ENCODE measurements at places on chromosomes 7 and 10. TPM values are rescaled to one million over a fixed set of nuclear protein-coding genes. Genes with fewer than 3 reads are reported as not detected.

DNA sequence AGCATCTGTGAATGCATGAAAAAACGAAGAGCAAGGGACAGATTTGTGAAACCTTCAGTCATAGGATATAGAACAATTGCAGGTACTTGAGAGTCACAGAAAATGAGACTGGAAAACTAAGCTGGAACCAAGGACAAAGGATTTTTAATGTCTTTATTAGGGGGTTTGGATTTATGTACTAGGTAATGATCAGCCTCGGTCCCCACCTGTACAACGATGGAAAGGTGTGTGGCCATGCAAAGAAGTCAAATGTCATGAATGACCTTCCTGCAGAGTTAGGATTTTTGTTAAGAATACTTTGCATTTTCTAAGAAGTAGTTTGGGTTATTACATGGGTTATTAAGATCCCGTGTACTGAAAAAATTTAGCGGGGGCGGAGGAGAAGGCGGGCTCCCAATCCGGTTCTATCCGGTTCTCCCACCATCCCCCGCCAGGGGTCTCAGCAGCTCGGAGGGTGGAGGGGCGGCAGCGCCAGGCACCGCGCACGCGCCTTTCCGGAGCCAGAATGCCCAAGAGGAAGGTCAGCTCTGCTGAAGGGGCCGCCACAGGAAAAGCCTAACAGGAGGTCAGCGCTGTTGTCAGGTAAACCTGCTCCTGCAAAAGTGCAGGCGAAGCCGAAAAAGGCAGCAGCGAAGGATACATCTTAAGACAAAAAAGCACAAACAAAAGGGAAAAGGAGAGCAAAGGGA lies 327.5 kb upstream of the PLXDC2 start:
- no peak for DNase-seq

GRCh38 chr10:14374745-14375445 lies 44.2 kb upstream of the FRMD4A start:
- DNase-seq = no peak

GRCh38 chr10:12214093-12214492 lies 18.1 kb downstream of the CDC123 start:
- no peak for DNase-seq

- no peak for DNase-seq
Observed at GRCh38 chr10:62058476-62058875, 157.0 kb downstream of the ARID5B start.

The EFCAB10 gene
- total RNA-seq = 3.3 TPM

The ST7 gene
- 69.7 TPM for total RNA-seq

- no peak for DNase-seq
Observed at GRCh38 chr7:12518920-12519681, 51.4 kb upstream of the SCIN start.

The TMEM140 gene
- 0.41 TPM for total RNA-seq

GRCh38 chr10:43775384-43775783 lies 126.7 kb upstream of the ZNF32 start:
- no peak for DNase-seq

DNA sequence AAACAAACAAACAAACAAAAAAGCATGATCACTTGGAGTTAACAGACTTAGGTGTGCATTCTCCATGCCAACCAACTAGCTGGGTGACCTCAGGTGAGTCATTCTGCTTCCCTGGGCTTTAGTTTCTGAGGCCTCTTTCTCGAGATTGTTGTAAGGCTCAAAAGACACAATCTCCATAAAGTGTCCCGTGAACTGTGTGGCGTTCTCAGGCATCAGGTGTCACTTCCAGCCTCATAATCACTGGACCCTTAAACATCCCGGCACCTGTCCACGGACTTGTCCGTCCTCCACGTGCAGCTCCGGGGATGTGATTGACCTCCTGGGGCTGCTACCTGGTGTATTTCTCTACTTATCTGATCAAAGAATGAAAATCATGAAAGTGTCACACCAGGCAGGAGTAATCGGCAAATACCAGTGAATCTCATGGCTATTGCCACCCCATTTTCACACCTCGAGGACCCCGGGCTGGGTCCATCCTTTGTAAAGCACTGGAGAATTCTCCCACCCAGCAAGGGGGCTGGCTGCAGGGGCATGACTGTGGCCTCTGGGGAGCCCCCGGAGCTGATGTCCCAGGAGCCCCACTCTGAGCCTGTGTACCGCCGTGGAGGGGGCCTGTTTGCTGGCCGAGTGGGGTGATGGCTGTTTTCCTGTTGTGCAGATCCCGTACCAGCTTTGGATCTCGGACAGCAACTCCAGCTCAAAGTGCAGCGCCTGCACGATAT lies 189.8 kb upstream of the SH2B2 start:
- no peak for DNase-seq

GRCh38 chr7:10662491-10662890 lies 311.2 kb upstream of the PHF14 start:
- no peak for DNase-seq

DNA sequence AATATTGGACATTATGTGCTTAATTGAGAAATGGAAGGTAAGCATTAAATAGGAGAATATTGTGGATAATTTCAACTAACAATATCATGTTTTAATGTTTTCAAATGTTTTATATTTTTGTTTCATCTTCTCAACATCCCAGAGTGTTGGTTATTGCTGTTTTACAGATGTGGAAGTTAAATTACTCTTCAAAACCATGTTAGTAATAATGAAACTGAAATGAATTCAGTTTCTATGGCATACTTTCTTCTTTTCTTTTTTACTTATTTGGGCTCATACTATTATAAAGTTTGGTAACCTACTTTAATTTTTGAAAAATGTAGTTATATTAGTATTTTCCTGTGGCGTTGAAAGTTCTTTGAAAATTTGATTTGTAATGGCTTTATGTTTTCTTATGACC lies 4.2 kb downstream of the GLRX3 start:
- no peak for DNase-seq

- no peak for DNase-seq
Observed at GRCh38 chr10:93678805-93679587, 23.4 kb downstream of the FRA10AC1 start.

GRCh38 chr10:8073691-8074416 lies 19.4 kb downstream of the GATA3 start:
- DNase-seq = no peak

DNA sequence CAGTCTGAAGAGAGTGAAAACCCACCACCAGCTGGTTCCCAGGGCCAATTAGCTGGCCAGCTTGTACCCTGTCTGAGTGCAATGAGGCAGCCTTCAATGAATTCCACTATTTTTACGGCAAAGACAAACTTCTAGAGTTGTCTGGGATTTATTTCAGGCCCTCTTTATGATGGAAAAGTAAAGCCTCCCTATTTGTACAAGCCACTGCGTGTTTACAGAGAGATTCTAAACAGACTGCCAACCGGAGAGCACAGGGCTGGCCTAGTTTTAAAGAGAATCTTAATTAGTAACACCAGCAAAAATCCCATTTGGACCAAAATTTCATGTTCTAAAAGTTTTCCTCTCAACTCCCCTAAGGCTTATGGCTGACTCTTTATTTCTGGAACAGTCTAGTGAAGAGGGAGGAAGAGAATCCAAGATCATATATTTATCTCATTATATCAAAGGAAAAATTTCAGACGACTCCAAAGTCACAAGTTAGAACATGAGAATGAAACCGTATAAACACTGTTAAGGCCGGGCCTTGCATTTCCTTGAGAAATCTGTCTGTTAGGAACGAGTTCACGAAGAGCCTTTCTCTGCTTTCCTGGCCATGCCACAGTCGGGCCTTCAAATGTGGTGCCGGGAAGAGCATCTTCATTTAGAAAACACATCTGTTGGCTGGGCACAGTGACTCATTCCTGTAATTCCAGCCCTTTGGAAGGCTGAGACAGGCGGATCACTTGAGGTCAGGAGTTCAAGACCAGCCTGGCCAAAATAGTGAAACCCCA lies 724.6 kb upstream of the NRP1 start:
- DNase-seq = no peak

The MOGAT3 gene
- total RNA-seq = not detected

DNA sequence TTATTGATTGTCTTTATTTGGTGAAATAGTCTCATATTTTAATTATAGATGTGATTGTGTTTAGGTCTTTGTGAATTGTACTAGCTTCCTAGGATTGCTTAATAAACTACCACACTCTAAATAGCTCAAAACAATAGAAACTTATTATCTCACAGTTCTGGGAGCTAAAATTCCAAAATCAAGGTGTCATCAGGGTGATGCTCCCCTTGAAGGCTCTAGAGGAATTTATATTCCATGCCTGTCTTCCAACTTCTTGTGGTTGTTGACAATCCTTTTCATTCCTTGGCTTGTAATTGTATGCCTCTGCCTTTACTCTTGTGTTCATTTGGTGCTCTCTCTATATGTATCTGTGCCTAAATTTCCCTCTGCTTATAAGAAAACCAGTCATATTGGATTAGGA lies 155.3 kb upstream of the AKR1E2 start:
- DNase-seq = no peak
